ENCODE measurements at places on chromosomes 7 and 10.

DNA sequence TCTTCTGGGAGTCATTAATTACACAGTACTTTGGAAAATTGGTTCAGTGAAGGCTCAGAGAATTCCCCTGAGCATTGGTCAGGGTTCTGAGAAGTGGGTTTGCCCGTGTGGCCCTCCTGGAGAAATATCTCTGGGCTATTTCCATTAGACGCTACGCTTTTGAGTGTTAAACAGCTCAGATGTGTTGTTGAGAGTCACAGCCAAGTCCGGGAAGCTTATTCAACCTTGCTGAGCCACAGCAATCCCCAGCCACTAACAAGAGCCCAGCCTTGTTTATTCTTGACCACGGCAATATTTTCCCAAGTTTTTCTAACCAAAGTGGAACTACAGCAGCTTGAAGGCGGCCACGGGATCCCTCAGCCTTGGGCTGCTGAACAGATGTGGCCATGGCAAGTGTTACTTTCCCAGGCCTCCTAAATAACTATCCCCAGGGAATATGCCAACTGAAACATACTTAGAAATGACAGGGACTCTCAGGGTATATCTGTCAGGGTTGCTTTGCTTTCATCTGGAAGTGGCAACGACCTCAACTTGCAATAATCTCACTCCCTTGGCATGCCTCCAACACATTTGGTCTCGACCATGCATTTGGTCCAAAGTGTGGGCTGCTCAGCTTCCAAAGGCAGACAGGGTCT, 214.7 kb downstream of the EMX2 start:
- DNase-seq, result no peak

DNA sequence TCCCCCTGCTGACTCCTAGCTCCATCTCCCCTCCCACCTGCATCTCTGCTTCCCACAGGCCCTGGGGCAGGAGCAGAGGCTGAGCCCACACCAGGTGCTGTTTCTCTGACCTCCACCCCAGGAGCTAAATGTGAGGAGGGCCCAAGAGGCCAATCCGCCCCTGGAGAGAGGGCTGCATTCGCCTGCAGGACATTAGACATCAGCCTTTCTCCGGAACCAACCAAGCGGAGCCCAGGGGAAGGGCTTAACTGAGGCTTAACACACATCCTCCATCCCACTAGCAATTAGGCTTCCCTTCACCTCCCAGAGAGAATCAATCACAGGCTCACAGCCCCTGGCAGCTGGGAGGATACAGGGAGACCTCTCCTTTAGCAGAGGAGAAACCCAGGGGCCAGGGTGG, 50.5 kb downstream of the SH3PXD2A start:
- no peak for DNase-seq

DNA sequence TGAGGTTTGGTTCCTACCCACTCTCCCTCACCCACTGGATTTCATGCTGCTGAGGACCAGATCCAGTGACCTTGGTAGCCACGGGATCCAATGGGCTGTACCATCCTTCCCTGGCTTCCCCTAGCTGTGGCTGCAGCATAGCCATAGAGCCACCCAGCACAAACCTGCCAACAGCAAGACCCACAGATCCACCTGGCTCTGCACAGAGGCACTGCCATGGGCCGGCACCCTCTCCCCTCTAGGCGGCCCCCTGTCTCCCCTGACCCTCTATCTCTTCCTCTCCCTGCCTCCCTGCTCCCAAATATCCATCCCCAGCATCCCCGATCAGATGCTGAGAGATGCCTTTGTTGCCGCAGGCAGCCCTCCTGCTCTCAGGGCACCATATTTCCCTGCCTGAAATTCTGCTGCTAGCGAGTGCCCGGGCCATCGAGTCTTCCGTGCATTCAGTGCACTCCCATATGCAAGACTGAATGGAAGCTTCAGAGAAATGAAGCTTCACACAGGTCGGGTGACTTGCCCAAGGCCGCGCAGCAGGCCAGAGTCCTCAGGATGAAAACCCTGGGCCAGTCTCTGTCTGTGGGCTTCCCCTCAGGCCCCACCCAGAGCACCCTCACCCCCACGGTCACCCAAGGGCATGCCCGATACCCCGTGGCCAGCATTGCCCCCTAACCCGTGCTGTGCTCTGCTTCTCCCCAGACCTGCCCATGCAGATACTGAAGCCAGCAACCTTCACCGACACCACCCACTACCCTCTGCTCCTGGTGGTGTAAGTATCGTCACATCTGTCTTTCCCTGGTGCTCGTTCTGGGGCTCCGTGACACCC, 130.8 kb downstream of the PAXIP1 start:
- no peak for DNase-seq

DNA sequence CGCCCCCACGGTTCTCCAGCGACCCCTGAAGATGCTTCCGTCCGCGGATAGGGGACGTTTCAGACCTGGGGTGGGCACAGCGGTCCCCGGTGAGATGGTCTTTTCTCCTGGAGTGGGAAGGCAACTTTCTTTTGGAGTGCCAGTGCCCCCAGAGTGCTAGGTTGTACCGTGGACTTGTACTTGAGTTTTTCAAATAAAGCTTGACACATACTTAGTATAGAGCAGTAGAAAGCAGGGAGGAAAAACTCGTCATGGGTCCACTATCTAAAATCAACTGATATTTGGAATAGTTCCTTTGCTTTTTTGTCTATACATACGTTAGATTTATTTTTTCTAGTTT, 28.4 kb downstream of the RBM20 start:
- no peak for DNase-seq

GRCh38 chr7:157587805-157588560, 251.2 kb downstream of the DNAJB6 start:
- no peak for DNase-seq

DNA sequence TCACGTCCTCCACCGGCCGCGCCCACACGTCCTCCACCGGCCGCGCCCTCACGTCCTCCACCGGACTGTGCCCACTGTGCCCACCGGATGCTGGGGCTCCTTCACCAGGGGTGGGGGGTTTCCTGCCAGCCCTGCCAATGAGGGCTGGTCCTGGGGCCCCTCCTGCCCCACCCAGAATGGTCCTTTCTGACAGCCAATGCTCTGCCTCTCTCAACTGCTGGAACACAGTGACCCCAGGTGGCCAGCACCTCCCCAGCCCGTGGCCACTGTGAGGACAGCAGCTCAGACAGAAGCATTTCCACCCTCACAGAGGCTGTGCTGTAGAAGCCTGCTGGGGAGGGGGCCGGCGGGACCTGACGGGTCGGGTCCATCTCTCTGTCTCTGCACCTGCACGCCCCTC, 90.1 kb upstream of the DNAAF5 start:
- DNase-seq, result no peak

DNA sequence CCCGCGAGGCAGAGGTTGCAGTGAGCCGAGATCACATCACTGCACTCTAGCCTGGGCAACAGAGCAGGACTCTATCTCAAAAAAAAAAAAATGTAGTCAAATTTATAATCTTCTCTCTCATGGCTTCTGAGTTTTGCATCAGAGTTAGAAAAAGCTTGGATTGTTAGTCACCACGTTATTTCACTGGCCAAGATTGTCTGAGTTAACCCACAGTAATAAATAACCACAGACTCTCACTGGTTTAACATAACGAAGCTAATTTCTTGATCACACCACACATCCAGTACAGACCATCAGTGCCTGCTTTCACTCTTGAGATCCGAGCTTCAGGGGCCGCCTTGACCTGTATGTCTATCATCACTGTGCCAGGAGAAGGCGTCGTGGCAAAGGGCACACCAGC, 116.8 kb upstream of the JCAD start:
- DNase-seq, result no peak

GRCh38 chr10:73095481-73096021, 1.1 kb downstream of the P4HA1 start:
- peak; percentile 24 for DNase-seq

GRCh38 chr10:109979215-109979614, 28.6 kb upstream of the ADD3 start:
- DNase-seq, result no peak

DNA sequence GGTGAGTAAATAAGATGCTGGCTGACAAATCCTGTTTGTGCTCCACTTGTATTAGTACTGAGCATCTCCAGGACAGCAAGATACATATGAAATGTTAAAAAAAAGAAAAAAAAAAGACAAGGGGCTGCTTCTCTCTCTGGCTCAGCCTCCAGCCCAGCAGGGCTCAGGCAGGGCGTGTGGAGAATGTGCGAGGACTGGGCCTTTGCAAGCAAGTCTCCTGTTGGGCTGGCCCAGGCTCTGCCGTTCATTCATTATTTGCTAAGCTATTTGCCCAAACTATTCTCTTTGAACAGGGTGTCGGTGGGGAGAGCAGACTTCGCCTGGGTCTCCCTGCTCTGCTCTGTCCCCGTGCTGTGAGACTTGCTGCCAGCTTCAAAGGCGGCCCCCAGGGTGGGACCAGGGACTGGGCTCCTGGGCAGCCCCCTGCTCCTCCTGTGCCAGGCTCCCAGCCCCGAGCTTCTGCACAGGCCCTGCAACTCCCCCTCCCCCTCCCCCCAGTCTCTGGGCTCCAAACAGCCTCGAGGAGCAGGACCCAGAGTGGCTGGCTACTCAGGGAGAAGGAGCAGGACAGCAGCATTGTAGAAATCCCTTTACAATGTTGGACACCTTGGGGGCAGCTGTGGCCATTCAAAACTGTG, 25.6 kb upstream of the MGMT start:
- DNase-seq, result no peak

DNA sequence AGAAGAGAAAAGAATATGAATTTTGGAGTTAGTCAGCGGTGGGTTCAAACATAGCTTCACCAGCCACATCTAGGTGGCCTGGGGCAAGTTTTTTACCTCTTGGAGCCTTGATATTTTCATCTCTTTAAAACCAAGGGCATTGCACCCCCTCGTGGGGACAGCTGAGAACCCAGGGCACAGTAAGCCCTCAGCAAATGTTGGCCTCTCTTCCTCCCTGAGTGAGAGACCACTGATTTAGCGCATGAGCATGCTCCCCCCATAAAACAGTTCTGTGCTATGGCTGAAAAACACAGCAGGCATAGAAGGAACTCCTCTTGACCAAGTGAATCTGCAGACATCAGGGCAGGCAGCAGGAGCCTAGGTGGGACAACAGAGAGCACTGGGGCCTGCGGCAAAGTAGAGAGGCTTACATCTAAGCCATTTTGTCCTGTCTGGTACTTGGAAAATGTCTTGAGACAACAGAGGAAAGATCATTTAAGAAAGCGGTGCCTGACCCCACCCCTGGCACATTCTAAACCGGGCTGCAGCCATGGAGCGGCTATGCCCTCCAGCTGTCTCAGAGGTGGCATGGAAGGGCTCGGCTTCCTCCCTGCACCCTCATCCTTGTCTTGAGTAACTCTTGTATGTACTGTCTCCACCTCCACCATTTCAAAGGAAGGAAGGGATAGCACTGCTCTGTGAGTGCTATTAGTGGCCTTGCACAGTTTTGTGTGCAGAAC, 94.7 kb downstream of the ARHGAP22 start:
- no peak for DNase-seq

GRCh38 chr7:22482503-22482902, 17.5 kb downstream of the STEAP1B start:
- no peak for DNase-seq

GRCh38 chr10:11515596-11516430, 95.6 kb downstream of the USP6NL start:
- no peak for DNase-seq

GRCh38 chr7:131106681-131107336, 220.9 kb upstream of the MKLN1 start:
- peak; percentile 14 for DNase-seq

DNA sequence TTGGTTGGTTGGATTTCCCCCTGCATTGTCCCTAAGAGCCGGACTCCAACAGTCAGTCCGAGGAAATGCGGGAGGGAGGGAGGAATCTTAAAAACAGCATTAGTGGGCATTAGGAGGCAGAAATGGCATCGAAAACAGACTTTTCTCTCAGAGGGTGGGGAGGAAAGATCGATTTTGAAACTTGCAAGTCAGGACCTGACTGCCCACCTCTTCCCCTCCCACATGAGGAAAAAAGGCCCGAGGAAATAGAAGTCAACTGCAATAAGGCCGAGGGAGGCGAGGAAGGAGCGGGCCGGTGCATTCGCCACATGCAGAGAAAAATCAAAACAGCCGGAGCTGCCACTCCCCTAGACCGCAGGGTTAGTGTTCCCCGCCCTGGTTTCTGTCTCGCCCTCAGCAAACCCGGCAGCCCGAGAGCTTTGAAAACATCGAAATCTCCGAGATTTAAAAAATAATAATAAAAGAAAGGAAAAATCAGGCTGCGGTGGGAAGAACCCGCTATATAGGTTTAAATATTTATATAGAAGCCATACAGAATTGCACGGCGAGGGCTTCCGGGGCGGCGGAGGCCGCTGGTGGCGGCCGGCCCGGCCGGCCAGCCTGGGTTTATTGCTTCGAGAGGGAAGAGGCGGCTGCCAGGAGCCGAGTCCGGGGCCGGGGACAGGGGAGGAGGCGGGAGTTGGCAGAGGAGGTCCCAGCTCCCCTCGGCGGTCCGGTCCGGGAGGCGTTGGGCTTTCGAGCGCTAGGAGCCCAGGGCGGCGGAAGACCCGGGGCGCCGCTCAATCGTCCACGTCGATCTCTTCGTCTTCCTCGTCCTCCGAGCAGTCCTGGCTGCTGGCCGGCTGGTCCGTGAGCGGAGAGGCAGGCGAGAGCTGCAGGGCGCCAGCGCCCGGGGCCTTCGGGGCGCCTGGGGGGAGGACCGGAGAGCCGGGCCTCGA, 2.5 kb downstream of the LBX1 start:
- no peak for DNase-seq

GRCh38 chr7:41185851-41186250, 517.0 kb downstream of the INHBA start:
- no peak for DNase-seq

DNA sequence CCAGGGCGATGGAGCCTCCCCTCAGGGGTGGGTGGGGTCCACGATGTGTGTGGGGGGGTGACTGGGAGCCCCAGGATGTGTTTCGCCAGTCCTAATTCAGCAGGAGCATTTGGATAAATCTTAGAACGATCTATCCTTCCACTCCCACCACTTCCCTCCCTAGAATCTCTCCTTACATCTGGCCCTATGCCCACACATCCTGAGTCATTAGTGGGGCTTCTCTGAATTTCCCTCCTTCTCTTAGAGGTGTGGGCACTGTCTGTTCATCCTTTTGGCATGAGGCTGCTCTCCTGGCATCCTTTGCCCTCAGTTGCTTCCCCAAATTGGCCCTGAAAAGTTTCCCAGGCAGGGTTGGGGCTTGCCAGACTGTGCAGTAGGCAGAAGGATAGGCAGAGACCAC, 1.6 kb downstream of the GHRHR start:
- no peak for DNase-seq

DNA sequence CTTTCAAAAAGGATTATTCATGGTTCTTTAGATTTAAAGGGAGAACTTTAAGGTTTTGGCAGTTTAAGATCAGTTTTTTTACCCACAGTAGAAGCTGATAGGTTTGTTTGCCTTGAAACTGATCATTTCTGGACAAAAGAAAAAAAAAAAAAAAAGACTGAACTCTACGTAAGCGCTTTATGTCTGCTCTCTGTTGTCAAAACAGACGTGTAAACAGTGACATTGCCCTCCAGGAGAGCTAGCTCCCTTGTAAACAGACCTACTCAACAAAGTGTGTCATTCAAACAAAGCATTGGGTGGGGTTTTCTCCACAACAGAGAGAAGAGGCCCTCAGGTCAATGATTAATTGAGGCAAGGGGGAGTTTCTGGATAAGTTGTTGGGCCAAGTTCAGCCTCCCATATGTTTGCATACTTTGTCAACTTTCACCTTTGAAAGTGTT, 568.1 kb upstream of the LRRN3 start:
- DNase-seq, result peak; percentile 90
